Adrenal gland (tissue), 19 donors: ENCODE measurements at places on chromosomes 2 and 18. TPM values are rescaled to one million over a fixed set of nuclear protein-coding genes. Genes with fewer than 3 reads are reported as not detected.

- H3K36me3 ChIP-seq = no peaks in the 10 kb centered on the region
- no peak overlapping the region for H3K27ac ChIP-seq
- no peaks in the 10 kb centered on the region for H3K27me3 ChIP-seq
- no peak for DNase-seq
- no peak overlapping the region for H3K4me3 ChIP-seq
Measured at GRCh38 chr2:182482511-182482910, 55.7 kb upstream of the PDE1A start.

DNA sequence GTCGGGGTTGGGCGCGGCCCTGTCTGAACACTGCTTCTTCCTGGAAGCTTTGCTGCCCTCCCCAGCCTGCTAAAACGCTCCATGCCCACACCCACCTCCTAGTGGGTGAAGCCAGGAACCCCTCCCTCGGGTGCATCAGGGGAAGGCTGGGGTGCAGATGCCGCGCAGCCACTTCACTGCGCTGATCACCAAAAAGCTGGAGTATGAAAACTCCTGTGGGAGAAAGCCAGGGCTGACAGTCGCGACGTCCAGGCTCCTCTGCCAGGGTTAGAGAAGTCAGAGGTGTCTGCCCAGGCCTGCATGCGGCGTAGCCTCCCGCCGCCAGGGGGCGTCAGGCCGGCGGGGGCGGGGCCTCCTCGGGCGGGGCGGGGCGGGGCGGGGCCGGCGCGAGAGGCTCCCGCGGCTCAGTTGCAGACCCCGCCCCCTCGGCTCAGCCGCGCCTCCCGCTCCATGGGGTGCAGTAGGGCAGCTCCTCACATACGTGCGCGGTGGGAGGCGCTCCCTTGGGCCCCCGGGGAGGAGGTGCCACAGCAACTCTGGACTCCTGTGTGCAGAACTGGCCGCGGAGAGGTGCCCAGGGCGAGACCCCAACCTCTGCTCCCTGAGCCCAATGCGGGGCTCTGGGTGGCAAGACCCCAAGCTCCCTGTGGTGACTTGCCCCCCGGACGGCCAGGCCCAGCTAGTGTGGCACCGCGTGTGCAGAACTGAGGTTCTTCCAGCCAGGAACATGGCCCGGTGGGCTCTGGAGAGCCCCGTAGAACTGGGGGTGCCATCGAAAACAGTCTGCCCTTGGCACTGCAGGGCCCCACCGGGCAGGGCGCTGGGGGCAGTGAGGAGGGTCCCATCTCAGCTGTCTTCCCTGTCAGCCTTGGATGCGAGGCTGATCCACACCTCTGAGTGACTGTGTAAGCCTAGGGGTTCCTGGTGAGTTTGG lies 1.8 kb upstream of the RNPEPL1 start:
- H3K4me3 ChIP-seq = peak overlapping the region; percentile 10
- H3K27me3 ChIP-seq = no peaks in the 10 kb centered on the region
- peak overlapping the region; percentile 81 for H3K27ac ChIP-seq
- DNase-seq = peak; percentile 96
- peaks cover 38% of the 10 kb centered on the region for H3K4me1 ChIP-seq

- H3K4me3 ChIP-seq = no peak overlapping the region
- no peaks in the 10 kb centered on the region for H3K36me3 ChIP-seq
- no peaks in the 10 kb centered on the region for H3K27me3 ChIP-seq
- DNase-seq = no peak
- no peak overlapping the region for H3K27ac ChIP-seq
Measured at GRCh38 chr2:188734691-188735090, 239.5 kb upstream of the COL3A1 start.

DNA sequence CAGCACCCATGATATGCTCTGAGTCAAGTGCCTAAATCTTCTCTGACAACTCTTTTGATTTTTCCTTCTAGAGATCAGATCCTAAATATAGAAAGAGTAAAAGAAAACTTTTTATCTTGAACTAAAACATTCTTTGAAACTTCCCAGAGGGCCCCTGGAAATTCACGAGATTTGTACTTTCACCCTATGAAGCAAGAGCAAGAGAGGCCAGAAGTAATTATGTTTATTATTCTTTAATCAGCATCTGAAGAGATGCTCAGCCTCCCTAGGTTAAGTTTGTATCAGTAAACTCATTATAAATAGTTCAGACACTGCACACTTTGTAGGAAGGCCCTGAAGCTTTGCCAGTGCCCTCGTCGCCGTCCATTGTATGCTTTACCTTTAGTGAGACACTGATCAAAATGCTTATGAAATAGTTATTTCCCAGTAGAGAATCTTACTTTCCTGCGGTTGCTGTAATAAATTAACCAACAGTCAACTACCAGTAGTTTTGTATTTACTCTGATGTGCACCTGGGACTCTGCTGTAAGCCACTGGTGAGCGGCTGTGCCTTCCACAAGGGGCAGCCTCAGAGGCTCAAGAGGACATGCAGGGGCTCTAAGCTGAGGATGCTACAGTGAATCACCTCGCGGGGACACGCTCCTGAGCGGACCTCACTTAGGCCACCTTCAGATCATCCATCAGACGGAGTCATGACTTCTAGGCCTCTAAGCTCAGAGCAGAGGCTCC lies 71.9 kb downstream of the BIN1 start:
- no peak overlapping the region for H3K4me3 ChIP-seq
- no peaks in the 10 kb centered on the region for H3K27me3 ChIP-seq
- H3K4me1 ChIP-seq = no peaks in the 10 kb centered on the region
- H3K36me3 ChIP-seq = no peaks in the 10 kb centered on the region

GRCh38 chr18:44589693-44590355 lies 90.9 kb upstream of the SETBP1 start:
- peaks cover 6% of the 10 kb centered on the region for H3K4me1 ChIP-seq
- no peak overlapping the region for H3K4me3 ChIP-seq
- no peak overlapping the region for H3K27ac ChIP-seq
- H3K27me3 ChIP-seq = no peaks in the 10 kb centered on the region
- DNase-seq = no peak

GRCh38 chr2:111066062-111066593 lies 54.6 kb upstream of the BCL2L11 start:
- H3K27ac ChIP-seq = no peak overlapping the region
- no peaks in the 10 kb centered on the region for H3K27me3 ChIP-seq
- no peaks in the 10 kb centered on the region for H3K36me3 ChIP-seq
- no peak for DNase-seq

The CNDP1 gene
- total RNA-seq = not detected

The MBOAT2 gene
- 9.6 TPM for total RNA-seq

The ITGB6 gene
- not detected for total RNA-seq
